DMS 273 treated with DMSO at 0.1 percent for 48 hours (cell line): ENCODE measurements at places on chromosomes 2 and 18.

DNA sequence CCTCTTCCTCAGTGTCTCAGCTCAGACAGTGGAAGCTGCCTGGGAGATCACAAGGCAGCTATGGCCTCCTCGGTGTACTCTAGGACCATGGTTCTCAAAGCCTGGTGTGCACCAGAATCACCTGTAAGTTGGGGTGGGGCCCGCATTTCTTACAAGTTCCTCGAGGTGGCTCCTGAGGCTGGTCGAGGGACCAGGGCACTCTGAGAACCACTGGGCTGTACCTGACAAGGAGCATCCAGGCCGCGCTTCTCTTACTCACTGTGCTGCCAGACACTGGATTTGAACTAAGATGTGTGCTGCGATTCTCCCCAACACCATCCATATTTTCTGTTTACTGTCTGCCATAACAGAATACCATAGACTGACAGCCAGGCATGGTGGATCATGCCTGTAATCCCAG is 59.5 kb downstream of the DIPK1C start:
- no peak for DNase-seq

DNA sequence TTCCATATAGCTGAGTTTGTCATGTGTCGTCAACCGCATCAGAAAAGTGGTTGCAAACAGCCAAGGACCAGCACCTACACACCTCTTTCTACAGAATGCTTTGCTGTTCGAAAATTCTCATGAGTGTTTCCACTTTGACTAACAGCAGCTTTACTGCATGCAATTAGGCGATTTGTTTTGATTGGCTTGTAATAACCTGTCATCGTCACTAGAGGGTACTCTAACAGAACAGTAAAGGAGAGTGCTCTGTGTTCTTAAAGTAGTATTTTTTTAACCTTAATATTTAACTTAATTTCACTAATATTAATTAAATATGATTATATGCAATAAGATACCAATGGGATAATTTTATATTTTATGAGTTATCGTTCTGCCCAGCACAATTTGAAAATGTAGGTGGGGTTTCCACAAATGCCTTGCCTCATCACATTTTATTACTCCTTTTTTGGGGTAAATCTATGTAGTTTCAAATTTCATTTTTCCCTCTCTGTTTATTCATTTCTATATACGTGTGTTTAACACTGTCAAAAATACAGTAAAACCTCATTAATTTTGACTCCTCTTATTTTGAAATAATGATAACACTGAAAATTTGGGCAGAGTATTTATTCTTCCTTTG is 502.2 kb downstream of the NRXN1 start:
- DNase-seq = peak; percentile 63

GRCh38 chr2:105396254-105397024 is 2.4 kb downstream of the FHL2 start:
- no peak for DNase-seq

GRCh38 chr2:168194784-168195522 is 52.4 kb downstream of the STK39 start:
- DNase-seq = no peak

DNA sequence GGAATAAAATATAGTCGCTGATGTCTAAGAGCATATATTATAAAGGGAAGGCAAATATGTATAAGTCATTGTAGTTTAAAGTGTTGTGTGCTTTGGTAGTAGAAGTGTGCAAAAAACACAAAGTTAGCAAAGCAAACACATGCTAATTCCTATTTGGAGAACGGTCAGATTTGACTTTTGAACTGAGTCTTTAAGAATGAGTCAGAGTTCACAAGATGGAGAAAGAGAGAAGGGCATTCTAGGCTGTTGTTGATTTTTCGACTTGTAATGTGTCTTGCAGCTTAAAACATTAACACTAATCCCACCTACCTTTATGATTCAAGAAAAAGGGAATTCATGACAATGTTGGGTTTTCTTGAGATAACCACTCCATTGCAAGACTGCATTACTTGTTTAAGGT is 98.1 kb downstream of the CRIM1 start:
- no peak for DNase-seq

DNA sequence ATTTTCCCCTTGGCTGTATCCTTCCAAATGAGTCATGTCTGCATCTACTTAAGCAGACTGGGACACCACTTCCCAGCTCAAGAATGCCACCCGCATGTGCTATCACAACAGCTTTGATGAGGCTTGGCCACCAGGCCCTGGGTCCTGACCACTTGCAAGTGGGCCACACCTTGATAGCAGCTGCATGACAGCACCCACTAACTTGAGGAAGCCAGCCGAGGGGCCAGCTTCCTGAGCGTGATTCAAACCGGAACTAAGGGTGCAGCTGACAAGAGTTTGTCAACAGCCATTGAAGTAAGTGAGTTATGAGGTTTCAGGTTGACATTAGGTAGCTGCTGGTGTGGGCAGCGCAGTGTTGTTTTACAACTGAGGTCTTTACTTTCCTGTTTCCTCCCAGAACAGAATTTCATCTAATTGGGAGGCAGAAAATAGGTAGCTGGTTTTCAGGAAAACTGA is 54.4 kb downstream of the EPHA4 start:
- DNase-seq = no peak

GRCh38 chr2:24914713-24915112 is 5.3 kb downstream of the ADCY3 start:
- DNase-seq = no peak

DNA sequence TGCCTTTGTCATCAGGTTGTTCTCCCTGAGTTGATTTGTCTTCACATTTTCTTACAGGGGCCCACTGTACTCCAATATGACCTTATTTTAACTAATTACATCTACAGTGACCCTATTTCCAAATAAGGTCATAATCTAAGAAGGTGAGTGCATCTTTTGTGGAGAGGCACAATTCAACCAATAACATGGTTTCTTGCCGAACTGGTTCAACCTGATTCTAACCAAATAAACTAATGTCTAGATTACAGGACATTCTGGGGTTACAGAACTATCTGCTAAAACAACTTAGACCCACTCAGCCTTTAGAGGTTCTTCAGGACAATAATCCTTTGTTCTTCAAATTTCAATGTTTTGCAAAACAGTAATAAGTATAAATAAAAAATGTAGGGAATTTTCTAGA is 496.5 kb upstream of the SOX11 start:
- DNase-seq = no peak

DNA sequence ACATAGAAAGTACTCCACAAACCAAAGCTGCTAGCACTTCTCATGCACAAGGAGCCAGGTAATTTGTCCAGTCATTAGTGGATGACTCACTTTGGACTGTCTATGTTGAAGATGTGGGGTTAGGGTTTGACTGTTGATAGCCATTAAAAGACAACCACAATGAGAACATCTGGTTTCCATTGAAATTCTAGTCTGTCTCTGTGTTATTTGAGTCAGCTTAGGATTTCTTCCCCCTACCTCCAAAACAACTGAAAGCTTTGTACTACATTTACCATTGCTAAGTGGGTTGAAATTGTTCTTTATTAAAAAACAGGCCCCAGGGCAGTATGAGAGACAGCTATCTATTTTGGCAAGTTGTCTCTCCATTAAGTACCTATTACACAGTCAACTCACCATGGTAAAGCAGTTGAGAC is 50.2 kb upstream of the ANKRD44 start:
- no peak for DNase-seq

GRCh38 chr2:125471963-125472362 is 1184.0 kb upstream of the GYPC start:
- no peak for DNase-seq

- no peak for DNase-seq
These were observed 4.4 kb downstream of the ANKRD12 start for GRCh38 chr18:9140984-9141383.
